Activated T-cell treated with anti-CD3 and anti-CD28 coated beads, Interleukin-2, amount 50 U/mL, for 72 hours (primary cell): ENCODE measurements at places on chromosomes 12 and 14. TPM values are rescaled to one million over a fixed set of nuclear protein-coding genes. Genes with fewer than 3 reads are reported as not detected.

DNA sequence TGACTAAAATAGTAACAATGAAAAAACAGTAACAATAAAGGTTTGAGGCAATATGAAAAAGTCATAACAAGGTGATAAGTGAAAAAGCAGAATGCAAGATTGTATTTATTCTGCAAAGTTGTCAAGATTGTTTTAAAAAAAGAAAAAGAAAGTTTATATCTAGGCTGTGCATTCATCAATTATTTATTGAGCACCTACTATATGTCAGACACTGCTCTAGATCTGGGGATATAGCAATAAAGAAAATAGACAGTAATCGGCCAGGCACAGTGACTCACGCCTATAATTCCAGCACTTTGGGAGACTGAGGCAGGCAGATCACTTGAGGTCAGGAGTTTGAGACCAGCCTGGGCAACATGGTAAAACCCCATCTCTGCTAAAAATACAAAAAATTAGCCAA is 3.8 kb downstream of the PLA2G1B start:
- no peak overlapping the region for H3K27ac ChIP-seq
- no peaks in the 10 kb centered on the region for H3K27me3 ChIP-seq
- H3K4me1 ChIP-seq = peaks cover 13% of the 10 kb centered on the region
- no peak overlapping the region for H3K4me3 ChIP-seq

- H3K4me3 ChIP-seq = no peak overlapping the region
- H3K27me3 ChIP-seq = no peaks in the 10 kb centered on the region
- H3K27ac ChIP-seq = no peak overlapping the region
- no peak for DNase-seq
Observed at GRCh38 chr14:74141703-74142102, 56.9 kb downstream of the LIN52 start.

- no peak for DNase-seq
- H3K36me3 ChIP-seq = no peaks in the 10 kb centered on the region
- H3K27ac ChIP-seq = peak overlapping the region; percentile 79
- peaks cover 13% of the 10 kb centered on the region for H3K4me1 ChIP-seq
- no peaks in the 10 kb centered on the region for H3K27me3 ChIP-seq
Observed at GRCh38 chr12:92259291-92259690, 113.6 kb upstream of the BTG1 start.

DNA sequence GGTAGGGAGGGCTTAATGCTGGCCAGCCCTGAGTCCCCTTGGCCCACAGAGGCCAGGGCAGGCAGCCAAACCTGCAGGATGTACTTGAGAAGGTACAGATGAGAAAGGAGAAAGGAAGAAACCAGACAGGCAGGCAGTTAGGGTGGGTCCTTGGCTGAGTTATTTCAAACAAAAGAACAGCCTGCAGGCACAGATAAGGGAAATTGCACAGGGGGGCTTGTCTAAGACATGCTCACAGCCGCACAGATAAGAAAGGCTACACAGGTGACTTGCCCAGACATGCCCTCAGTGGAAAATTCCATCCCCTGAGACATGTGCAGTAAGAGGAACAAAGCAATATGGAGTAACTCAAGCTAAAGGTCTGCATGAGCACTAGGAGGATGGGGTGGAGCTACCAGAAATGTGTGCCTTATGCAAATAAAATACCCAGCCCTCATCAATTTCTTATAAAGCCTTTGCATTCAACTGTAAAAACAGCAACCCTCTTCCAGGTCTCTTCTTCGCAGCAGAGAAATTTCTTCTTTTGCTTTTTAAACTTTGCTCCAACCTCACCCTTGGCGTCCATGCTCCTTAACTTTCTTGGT is 158.2 kb upstream of the RGS6 start:
- H3K4me3 ChIP-seq = no peak overlapping the region
- peaks cover 2% of the 10 kb centered on the region for H3K36me3 ChIP-seq
- DNase-seq = no peak
- H3K27me3 ChIP-seq = peaks cover 48% of the 10 kb centered on the region

DNA sequence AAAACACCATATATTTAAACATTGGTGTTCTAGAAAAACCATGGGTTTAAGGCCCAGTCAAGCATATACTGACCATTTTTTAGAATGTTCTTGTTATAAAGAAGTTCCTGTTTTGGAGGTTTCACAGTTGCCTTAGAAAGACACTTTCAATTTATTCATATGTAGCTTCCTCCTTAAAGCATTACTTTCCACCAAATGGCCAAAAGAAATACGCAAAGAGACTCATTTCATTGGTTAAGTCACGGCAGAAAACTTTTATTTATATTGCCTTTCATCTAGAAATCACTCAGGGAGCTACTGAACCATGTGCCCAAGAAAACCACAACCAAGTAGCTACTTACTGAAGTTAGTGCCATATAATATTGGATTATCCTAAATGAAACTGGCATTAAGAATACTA is 40.0 kb downstream of the MYBPC1 start:
- H3K27me3 ChIP-seq = no peaks in the 10 kb centered on the region
- no peaks in the 10 kb centered on the region for H3K36me3 ChIP-seq
- DNase-seq = no peak
- no peak overlapping the region for H3K27ac ChIP-seq
- peaks cover 13% of the 10 kb centered on the region for H3K4me1 ChIP-seq

- DNase-seq = no peak
- H3K27me3 ChIP-seq = peaks cover 27% of the 10 kb centered on the region
- peaks cover 24% of the 10 kb centered on the region for H3K4me1 ChIP-seq
- H3K27ac ChIP-seq = no peak overlapping the region
- H3K4me3 ChIP-seq = peak overlapping the region; percentile 84
- H3K36me3 ChIP-seq = peaks cover 5% of the 10 kb centered on the region
Observed at GRCh38 chr14:54568821-54569595, 2.1 kb downstream of the SAMD4A start.

GRCh38 chr12:112164011-112164660 is 38.8 kb downstream of the TRAFD1 start:
- H3K36me3 ChIP-seq = peaks cover 12% of the 10 kb centered on the region
- H3K4me3 ChIP-seq = no peak overlapping the region
- H3K4me1 ChIP-seq = peaks cover 3% of the 10 kb centered on the region

GRCh38 chr12:14153803-14154202 is 172.4 kb upstream of the GRIN2B start:
- no peaks in the 10 kb centered on the region for H3K36me3 ChIP-seq
- H3K27me3 ChIP-seq = no peaks in the 10 kb centered on the region
- H3K4me3 ChIP-seq = no peak overlapping the region
- H3K27ac ChIP-seq = no peak overlapping the region
- DNase-seq = no peak

DNA sequence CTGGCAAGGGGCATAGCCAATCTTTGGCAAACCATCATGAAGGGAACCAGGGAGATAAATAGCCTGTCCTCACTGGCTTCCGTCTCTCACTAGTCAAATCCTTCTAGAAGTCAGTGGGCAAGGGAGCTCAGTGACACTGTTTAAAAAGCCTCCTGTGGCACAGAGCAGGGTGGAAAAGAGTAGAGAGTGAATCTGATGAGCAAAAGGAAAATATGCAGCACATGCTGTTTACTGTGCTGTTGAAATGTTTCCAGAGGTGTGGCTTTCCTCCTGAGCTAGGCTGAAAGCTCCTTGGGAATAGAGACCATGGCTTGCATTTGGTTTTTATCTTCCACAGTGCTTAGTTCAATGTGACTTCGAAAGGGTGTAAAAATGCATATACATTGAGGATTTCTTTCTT is 7.7 kb upstream of the DYRK2 start:
- H3K36me3 ChIP-seq = no peaks in the 10 kb centered on the region
- DNase-seq = no peak
- no peak overlapping the region for H3K4me3 ChIP-seq

DNA sequence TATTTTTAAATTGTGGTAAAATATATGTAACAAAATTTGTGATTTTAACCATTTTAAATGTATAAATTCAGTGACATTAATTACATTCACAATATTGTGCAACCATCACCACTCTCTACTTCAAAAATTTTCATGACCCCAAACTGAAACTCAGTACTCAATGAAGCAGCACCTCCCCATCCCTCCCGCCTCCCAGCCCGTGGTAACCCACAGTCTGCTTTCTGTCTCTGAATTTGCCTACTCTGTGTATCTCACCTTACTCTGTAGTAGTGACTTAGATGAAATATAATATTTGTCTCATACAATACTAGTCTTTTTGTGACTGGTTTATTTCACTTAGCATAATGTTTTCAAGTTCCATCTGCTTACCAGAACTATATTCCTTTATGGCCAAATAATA is 36.2 kb downstream of the EML1 start:
- H3K4me1 ChIP-seq = peaks cover 4% of the 10 kb centered on the region
- no peak overlapping the region for H3K27ac ChIP-seq
- DNase-seq = no peak
- no peak overlapping the region for H3K4me3 ChIP-seq

GRCh38 chr12:123996581-123996980 is 23.6 kb downstream of the ZNF664 start:
- no peak overlapping the region for H3K27ac ChIP-seq
- H3K4me3 ChIP-seq = no peak overlapping the region
- no peaks in the 10 kb centered on the region for H3K27me3 ChIP-seq
- no peak for DNase-seq

- H3K4me3 ChIP-seq = no peak overlapping the region
- DNase-seq = no peak
- no peaks in the 10 kb centered on the region for H3K36me3 ChIP-seq
- no peaks in the 10 kb centered on the region for H3K4me1 ChIP-seq
- no peak overlapping the region for H3K27ac ChIP-seq
- H3K27me3 ChIP-seq = no peaks in the 10 kb centered on the region
Observed at GRCh38 chr14:78709795-78710557, 539.8 kb downstream of the NRXN3 start.

DNA sequence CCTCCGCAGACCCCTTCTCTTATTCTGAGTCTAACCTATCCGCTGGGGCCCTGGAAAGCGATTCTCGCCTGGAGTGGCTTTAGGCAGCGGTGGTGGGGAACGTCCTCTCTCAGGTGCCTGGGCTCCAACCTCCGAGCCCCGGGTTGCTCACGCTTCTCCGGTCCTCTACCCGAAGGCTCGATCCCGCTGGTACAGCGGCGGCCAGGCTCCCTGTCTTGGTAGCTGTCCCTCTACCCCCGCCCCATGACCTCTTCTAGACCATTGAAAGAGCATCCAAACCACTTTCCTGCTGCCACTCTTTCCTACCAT is 505 bp upstream of the HEBP1 start:
- H3K27ac ChIP-seq = peak overlapping the region; percentile 9
- H3K4me1 ChIP-seq = peaks cover 35% of the 10 kb centered on the region
- no peaks in the 10 kb centered on the region for H3K36me3 ChIP-seq
- DNase-seq = no peak
- H3K27me3 ChIP-seq = peaks cover 9% of the 10 kb centered on the region

DNA sequence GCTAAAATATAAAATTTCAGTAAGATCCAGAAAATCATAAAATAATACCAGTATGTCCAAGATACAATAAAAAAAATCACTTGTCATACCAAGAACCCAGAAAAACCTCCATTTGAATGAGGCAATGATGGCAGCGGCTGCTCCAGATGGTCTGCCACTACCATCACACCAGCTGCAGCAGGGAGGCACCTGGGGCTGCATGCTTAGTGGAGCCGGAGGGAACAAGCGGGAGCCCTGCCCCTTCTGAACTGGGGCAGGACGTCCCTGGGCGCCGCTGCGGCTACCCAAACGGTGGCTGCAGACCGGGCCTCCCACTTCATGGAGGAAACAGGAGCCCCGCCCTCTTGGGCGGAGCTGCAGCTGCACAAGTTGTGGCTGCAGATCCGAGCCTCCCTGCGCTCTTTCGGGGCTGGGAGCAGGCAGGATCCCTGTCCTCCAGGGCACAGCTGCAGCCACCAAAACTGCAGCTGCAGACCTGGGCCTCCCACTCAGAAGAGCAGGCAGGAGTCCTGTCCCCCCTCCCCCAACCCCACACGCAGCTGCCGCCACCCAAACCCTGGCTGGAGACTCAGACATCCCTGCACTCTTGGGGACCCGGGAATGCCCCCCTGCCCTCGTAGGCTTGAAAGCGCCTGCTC is 36.1 kb upstream of the OR5AU1 start:
- H3K36me3 ChIP-seq = no peaks in the 10 kb centered on the region
- peak; percentile 78 for DNase-seq
- peak overlapping the region; percentile 81 for H3K4me3 ChIP-seq
- peaks cover 9% of the 10 kb centered on the region for H3K27me3 ChIP-seq

DNA sequence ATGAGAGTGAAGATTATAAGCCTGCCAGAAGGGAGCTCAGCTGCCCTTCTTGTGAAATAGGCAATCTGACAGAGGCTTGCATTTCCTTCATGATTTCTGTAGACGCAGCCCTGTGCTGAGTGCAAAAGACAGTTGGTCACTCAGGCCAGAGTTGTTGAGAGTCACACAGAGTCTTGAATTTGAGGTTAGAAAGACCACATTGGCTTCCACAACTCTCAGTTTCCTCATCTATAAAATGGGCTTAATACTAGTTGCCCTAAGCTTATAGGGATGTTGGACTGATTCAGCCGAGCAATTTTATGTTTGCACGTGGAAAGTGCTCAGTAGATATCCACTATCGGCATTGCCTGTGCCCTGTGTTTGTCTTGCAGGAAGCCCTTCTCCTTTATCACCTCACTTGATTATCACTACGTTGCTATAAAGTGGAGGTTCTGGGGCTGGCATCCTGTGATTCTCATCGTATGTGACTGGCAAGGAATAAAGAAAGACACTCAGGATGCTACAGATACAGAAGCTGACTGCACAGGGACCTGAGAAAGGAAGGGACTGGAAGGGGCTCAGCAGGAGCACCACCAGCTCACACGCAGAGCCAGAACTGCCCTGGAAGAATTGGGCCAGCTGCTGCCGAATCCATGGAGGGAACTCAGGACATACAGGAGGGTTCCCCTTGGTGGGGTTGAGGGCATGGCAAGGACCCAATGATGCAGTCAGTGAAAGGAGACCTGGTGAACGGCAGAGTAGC is 19.8 kb upstream of the SERPINA4 start:
- no peaks in the 10 kb centered on the region for H3K36me3 ChIP-seq
- H3K27ac ChIP-seq = no peak overlapping the region
- H3K4me3 ChIP-seq = no peak overlapping the region

DNA sequence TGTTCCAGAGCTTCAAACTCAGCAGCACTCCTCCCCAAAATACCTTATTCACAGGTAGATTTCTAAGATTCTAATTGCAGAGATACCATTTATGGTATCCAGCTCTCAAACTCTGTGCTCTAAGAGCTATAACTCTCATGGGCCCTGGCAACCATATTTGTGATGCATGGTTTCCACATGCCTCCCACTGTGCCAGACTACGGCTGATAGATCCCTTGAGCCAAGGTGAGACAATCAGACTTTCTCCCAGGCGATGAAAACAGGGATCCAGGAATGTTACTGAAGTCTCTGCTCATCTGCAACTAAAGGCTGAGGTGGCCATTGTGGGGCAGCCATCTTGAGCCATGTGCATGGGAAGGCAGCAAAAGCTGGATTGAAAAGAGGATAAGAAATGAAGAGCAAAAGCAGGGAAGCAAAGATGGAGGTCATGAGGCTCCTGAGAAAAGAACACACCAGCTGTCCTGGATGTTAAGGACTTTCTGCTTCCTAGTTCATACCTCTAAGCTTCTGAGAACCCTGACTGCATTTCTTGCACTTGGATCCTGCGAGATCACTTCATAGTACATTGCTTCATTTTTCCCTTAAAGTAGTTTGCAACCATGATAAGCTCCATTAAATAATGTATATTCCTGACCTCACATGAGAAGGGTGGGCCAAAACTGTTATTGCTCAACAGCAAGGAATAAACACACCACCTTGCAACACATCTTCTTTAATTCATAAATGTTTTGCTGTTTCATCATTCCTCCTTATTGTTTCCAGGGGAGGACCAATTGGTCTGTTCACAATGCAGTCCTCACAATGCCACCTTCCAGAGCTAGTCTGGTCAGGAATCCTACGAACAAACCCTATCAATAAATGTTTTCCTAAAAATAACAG is 5.4 kb downstream of the EGLN3 start:
- DNase-seq = no peak
- H3K36me3 ChIP-seq = no peaks in the 10 kb centered on the region
- peaks cover 38% of the 10 kb centered on the region for H3K27me3 ChIP-seq
- no peak overlapping the region for H3K4me3 ChIP-seq
- H3K4me1 ChIP-seq = peaks cover 10% of the 10 kb centered on the region

Gene GUCY2C
- total RNA-seq = not detected

Gene TGM1
- total RNA-seq = 9.3 TPM

Gene PAH
- not detected for total RNA-seq

Gene CLEC14A
- not detected for total RNA-seq

Gene GYS2
- total RNA-seq = not detected
